ENCODE measurements at places on chromosomes 3 and 15.

GRCh38 chr3:95044101-95044500 lies 981.2 kb downstream of the NSUN3 start:
- DNase-seq = no peak

DNA sequence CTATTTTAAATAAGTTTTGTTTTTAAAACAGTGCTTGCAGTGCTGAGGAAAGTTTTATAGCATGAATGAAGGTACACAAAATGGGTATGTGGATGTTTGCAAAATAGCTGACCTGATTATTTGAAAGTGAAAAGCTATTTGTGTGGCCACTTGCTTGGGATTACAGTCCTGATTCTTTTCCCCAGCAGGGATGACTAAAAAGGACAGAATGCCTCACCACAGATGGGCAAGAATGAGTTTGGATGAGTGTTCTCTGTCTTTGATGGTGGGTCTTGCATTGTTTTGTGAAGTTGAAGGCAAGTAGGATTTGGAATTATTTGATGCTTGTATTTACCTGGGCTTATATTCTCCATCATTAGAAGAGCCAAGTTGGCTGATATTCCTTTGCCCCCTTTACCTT lies 48.8 kb upstream of the MEIS2 start:
- DNase-seq = no peak

- no peak for DNase-seq
Measured at GRCh38 chr15:33864360-33865075, 103.8 kb upstream of the CHRM5 start.

GRCh38 chr3:57227930-57228751 lies 612 bp downstream of the APPL1 start:
- DNase-seq = peak; percentile 25

- DNase-seq = peak; percentile 93
Measured at GRCh38 chr3:180989291-180990163, at the start of gene DNAJC19. TSS of gene DNAJC19 (minus strand) at chr3:180989736. CDS start at chr3:180989602, 134 bp downstream.

GRCh38 chr3:58422756-58423325 lies 10.8 kb downstream of the PDHB start:
- DNase-seq = peak; percentile 46

- DNase-seq = no peak
Measured at GRCh38 chr3:52454938-52455282, 494 bp upstream of the NISCH start.

GRCh38 chr15:81914734-81915256 lies 131.0 kb downstream of the MEX3B start:
- no peak for DNase-seq

DNA sequence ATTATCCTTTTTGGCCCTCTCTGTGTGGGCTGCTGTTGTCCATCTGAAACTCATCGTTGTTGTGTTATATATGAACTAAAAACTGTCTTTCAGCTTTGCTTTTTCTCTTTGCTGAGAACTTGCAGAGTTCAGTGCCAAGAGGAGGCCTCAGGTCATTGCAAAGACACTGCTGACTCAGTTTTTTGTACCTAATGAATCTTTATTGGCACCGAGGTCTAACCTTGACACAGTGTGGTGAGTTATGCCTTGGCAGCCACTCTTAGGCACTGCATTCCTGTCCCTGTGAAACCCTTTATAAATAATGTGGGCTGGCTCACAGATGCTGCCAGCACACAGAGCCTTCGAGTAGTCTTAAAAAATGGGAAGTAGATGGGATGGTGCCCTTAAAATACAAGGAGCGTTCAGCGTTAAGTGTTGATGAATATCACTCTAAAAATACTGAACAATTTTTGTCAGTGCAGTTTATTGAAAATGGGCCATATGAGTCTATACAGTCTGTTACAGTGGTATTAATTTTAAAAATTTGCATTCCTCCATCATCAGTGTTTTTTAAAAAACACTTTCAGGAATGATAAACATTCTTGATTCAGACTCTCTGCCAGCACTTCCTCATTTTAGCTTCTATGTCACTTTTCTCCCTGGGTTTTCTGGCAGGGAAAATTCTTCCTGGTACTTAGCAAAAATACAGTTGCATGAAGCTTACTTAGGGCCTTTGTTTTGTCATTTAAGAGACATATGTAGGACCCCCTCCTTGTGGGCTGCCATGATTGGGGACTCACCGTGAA lies 234.1 kb downstream of the CACNA2D3 start:
- DNase-seq = no peak

DNA sequence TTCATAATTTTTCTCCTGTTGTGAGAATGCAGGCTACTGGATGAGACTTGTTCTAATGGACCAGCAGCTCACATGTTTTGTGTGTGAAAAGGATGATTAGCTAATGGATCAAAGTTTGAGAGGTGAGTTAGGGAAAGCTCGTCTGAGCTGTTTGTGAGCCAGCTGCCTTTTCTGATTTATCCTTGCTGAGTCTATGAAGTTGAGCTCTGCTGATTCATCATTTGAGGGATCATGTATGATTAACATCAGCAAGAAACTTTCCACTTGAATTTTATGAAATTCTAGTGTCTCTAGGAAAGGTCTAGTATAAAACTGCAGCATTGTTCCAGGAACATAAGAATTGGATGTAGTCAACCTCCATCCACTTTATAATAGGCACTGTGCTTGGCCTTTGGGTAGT lies 698.7 kb downstream of the NTRK3 start:
- no peak for DNase-seq

GRCh38 chr15:71934446-71934845 lies 124.1 kb downstream of the NR2E3 start:
- no peak for DNase-seq

DNA sequence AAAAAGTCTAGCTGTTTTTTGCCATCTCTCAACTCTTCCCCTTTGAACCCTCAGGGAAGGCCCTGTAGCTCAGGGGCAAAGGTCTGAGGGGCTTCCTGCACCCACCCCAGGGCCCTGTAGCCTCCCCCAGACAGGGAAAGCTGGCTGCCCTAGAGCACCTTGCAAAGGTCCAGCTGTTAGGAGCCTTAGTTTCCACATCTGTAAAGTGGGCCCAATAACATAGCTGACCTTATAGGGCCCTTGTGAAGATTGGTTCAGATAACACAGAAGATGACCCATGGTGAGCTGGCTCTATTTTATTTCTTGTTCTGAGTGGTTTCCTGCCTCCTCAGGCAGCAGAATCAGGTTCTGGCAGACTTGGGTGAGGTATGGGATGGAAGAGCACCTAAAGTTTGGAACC lies 55.2 kb upstream of the SMAD6 start:
- no peak for DNase-seq

GRCh38 chr15:60751985-60752952 lies 273.3 kb upstream of the ICE2 start:
- DNase-seq = no peak

GRCh38 chr3:16482770-16483531 lies 30.5 kb downstream of the RFTN1 start:
- DNase-seq = peak; percentile 68

DNA sequence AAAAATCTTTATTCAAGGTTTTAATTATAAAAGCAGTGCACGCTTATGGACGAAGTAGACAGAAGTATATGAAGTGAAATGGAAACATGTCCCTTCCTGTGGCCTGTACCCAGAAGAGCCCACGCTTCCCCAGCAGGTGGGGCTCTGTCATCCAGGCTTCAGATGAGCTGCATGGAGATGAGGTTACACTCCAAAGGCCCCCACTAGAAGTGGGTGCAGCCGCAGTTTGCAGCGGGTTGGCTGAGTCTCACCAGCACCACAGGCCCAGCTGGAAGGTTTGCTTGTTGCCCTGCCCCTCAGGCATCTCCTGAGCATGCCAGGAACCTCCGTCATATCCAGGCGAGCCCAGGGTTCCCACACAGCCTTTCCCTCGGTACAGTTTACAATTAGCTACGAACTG lies 33.1 kb downstream of the PRR20G start:
- DNase-seq = no peak

DNA sequence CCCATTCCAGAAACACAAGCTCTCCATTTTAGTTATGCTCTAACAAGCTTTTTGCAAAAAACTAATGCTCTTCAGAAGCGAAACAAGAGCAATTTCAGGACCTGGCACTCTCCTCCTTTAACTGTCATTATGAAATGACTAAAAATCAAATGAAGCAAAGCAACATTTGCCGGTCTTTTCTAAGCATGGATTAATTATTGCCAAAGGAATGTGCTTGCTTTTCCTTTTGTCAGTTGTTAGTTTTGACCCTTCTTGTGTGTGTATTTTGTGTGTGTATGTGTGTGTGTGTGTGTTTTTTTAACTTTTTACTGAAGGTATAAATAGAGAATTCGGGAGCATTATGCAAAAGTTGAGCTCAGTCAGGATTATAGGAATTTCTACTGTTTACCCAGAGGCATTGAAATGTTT lies 509.1 kb downstream of the TUSC7 start:
- DNase-seq = no peak

GRCh38 chr3:24047513-24047912 lies 102.4 kb downstream of the NR1D2 start:
- no peak for DNase-seq

GRCh38 chr15:31457161-31457560 lies 130.5 kb downstream of the KLF13 start:
- no peak for DNase-seq

DNA sequence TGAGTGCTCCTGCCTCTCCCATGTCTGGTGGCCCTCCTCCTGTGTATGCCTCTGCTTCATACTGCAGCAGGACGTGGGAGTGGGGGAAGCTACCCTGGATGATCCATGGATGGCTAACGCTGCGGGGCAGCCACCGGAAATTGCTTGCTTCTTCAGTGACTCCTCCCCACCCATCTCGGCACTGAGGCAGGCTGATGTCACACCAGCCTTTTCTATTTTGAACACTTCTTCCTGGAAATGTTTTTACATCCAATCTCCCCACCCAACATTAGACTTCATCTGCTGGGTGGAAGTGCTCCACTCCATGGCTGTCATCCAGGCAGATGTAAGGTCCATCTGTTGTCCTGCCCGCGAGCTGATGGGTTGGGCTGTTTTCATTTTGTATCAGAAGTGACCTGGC lies 58.9 kb upstream of the MUC13 start:
- no peak for DNase-seq

DNA sequence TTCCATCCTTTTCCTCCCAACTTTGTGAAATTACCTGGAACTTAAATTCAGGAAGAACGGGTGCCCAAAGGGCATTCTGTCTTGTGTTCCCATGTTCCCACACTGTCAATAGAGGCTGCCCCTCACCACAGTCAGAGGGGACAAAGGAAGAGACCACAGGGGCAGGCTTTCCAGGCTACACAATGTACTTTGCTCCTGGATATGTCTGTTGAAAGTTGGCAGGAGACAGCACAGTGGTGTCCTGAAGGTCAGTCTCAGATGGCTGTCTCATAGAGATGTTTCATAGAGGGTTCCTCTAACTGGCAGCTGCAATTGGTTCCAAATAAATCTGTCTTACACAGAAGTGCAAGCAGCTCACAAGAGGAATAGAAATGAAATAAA lies 107.8 kb upstream of the TGFBR2 start:
- no peak for DNase-seq

GRCh38 chr3:186172353-186172752 lies 63.5 kb upstream of the ETV5 start:
- no peak for DNase-seq

DNA sequence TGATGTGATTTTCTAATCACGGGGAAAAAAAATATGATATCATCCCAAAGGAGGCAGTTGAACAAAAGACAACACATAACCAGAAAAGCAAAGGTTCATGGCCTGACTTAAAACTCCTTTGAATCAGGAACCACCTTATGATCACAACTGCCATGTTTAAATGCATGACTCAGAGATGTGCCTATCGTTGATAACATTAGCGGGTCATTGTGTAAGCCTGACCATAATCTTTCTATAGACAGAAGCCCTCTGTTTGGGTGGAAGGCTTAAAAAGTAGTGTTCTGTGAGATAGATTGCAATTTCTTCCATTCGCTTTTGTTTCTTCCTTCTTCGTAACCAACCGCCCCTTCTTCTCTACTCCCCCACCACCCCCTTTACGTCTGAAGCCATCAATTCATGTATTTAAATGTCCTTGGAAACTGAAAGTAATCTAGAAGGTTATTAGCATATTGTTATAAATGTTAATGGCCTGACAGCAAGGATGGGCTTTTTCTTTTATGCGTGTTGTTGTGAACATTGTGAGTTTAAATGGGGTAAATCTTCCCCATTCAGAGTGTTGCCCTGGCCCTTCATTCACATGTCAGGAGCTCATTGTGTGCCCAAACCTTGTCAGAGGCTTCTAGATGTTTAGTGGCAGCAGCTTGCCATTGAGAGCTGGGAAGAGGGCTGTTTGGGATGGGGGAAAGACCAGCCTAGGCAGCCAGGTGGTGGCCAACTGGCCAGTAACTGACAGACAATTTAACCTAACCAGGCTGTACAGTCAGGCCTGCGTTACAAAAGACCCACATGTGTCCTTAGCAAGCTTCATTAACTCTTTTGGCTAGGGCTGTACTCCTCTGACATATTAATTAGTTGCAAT lies 64.5 kb downstream of the EPHA3 start:
- no peak for DNase-seq

- DNase-seq = no peak
Measured at GRCh38 chr3:135161425-135161824, 366.4 kb downstream of the EPHB1 start.

- DNase-seq = no peak
Measured at GRCh38 chr3:145197051-145197820, 963.7 kb downstream of the PLOD2 start.

GRCh38 chr15:59541750-59542149 lies 69.8 kb upstream of the GCNT3 start:
- DNase-seq = no peak

DNA sequence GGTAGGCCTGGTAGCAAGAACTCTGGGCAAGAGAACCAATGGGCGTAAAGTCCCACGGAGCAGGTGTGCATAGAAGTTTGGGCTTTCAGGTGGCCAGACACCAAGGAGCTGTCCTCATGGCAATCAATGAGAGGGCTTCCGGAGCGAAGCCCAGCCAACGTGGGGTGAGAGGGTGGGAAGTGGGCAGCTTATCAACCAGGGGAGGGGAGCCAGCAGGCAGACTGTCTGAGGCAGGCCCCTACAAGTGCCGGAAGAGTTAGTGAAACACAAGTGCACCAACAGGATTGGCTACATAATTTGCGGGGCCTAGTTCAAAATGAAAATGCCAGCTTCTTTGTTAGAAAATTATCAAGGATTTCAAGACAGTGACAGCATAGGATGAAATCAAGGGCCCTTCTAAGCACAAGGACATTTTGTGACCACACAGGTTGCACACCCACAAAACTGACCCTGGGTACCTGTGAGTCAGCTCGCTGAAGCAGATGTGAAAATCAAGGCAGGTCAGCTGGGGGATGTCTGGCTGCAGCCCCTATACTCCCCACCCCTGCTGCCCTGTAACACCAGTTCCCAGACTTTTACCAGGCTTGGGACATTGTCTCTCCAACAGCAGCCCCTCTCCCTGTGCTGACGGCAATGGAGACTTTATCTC lies 102.1 kb upstream of the ETV5 start:
- DNase-seq = no peak

GRCh38 chr3:16067837-16068471 lies 106.5 kb upstream of the GALNT15 start:
- no peak for DNase-seq

DNA sequence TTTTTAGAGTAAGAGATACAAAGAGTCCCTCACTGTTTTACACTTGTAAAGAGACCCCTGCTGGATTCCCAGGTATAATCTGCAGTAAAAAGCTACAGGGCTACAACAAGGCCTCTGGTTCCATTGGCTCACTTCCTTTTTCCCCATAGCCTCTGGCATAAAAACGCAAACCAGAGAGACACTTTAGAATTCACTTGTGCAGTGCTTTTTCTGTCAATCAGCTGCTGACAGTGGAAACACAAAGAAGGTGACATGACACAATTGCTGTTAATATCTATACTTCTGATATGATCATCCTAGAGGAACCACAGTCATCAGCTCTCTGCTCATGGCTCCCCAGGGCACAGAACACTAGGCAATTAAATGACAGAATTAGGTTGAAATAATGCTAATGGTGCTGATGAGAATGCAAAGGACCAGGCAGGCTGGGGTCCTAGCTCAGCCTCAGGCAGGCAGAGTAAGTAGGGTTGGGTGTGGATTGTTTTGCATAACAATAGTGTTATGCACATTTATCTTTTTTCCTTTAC lies 667.9 kb upstream of the CFAP20DC start:
- DNase-seq = no peak

Data from Caco-2 (cell line).